ENCODE measurements at places on chromosomes 13 and 19.
A peak's percentile ranks its signal among the peaks of the same experiment; 100 is the strongest.

DNA sequence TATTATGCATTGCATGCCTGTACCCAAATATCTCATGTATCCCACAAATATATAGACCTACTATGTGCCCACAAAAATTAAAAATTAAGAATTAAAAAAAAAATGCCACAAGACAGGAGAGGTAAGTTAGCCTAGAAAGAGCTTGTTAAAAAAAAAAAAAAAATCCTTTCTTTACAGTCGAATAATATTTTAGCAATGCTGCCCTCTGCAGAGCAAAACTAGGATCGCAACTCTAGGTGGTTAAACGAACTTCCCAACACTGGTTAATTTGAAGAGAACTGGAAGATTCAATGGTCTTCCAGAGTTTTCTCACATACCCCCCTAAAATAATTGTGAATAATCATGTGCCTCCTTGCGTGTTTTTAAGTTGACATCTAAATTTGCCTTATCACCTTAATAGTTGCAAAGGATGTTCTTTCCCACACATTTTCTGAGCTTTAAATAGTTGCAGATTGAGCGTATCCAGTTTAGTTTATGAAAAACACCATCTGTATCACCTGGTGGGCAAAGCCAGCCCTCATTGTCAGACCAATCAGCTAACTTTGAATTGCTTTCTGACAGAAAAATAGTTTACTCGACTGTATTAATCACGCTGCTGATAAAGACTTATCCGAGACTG, 47.4 kb upstream of the RCBTB2 start:
- DNase-seq: peak; percentile 79

DNA sequence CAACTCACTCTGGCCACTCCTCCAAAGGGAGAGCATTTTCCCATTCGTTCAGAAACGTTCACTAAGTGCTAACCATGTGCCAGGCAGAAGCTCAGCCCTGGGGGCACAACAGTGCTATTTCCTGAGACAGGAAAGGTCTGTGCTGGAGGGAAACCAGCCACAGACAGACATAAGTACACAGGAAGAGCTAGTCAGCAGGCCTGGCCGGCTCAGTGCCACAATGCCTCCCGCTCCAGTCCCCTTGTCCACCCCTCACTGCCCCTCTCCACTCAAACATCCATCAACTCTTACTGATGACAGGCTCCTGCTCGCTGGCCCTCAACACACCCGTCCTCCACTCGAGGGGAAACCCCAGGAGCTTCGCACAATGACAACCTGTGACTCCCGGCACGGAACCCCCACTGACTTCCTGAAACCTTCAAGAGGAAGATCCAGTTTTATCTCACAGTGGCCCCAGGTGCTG, 11.3 kb upstream of the PLA2G4C start:
- no peak for DNase-seq

- DNase-seq: no peak
These were observed 33.4 kb downstream of the ALG5 start for GRCh38 chr13:36965767-36966166.

DNA sequence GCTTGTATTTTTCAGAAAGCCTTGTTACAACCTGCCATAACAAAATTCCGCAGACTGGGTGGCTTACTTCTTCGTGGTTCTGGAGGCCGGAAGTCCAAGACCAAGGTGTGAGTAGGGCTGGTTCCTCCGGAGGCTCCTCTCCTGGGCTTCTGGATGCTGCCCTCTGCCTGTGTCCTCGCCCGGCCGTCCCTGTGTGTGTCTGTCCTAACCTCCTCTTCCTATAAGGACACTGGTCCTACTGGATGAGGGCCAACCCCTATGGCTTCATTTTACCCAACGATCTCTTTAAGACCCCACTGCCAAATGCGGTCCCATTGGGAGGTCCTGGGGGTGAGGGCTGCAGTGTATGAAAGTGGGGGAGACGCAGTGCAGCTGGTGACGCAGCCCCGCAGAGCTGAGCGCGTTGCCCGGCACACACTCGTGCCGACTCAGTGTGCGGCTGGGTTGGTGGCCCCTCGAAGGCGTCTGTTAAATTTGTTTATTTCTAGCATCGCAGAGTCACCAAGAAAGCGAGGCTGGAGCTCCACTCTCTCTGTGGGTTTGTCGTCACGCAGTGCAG, 116.7 kb downstream of the SOX1 start:
- DNase-seq: no peak

- DNase-seq: no peak
These were observed 16.0 kb downstream of the PIP5K1C start for GRCh38 chr19:3684054-3684816.

- DNase-seq: no peak
These were observed 68.2 kb upstream of the PCDH9 start for GRCh38 chr13:67298297-67298696.

DNA sequence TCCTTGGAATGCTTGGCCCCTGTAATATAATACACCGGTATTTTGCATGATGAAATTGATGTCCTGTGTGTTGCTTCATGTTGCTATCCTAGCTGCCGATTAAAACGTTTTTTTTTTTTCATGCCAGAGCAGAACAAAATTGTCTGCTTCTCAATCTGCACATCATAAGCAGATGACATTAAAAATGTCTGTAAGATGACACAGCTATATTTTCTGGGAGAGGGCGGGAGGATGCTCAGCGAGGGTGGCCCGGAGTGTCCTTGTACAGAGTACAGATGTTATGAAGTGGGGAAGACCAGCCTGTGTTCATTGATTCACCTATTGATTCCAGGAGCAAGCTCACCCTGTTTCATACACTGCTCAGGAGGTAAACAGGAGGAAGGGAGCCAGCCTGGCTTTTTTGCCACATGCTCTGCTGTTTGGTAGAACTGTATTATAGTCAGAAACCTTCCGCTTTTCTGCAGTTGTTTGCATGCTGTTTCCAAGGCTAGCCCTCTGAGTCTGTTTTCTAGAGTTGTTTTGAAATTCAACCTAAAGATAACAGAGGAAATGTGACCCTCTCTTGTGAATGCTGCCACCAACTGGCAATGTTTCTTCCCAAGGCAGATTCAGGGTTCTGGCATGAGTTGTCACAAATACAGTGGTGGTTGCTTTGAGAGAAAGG, 4.7 kb upstream of the IRS2 start:
- no peak for DNase-seq

DNA sequence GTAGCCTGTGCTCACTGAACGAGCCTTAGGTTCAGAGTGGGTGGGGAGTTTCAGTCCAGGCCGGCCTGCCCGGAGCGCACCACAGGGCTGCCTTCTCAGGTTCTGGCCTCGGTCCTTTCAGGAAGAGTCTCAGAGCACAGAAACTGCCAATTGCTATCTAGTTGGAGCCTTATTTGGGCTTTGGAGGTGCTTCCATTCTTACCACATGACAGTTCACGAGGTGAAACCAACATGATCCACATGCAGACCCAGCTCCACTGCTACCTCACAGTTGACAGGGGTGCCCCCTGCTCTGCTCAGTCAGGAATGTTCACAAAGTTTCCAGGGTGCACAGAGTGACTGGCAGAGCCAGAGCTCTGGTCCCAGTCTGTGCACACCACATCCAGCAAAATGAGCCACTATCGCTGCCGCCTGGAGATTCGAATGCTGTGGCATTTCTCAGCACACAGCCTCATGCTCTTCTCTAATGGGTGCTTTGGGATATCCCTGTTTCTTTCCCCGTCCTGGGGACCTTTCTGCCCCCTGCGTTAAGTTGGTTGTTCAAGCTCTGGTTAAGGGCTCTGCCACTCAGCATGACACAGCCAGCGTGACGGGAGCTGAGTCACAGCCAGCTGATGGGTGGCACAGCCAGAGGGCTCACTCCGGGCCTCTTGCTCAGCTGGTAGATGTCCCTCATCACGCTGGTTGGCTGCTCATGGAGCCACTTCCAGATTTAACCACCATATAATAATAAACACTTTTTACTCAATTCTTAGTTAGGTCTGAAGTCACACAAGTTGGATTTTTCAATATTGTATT, 7.5 kb upstream of the SACS start:
- DNase-seq: no peak

DNA sequence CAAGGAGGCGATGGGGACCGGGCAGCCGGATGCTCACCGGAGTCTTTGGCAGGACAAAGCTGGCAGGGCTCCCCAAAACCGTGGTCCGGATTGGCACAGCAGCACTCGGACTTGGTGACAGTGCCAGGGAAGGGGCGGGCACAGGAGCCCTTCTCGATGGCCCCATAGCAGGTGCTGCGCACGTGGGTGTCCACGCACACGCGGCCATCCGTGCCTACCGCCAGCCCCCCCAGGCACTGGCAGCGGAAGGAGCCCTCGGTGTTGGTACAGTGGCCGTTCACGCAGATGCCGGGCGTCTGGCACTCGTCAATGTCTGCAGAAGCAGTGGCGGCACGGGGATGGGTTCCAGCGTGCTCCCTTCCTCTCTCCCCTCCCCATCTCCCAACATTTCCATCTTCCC, 17.9 kb downstream of the FBN3 start:
- no peak for DNase-seq

DNA sequence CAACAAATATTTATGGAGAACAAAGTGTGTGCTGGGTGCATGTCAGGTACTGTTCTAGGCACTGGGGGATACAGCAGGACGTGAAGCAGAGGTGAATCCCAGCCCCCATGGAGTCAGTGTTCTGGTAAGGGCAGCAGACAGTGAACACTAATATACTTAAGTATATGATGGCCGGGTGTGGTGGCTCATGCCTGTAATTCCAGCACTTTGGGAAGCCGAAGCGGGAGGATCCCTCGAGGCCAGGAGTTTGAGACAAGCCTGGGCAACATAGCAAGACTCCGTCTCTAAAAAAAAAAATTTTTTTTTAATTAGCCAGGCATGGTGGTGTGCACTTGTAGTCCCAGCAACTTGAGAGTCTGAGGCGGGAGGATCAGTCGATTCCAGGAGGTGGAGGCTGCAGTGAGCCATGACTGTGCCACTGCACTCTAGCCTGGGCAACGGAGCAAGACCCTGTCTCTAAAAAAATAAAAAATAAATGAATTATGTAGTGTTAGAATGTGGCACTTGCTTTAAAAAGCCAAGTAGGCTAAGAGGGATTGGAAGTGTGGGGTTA, 22.6 kb downstream of the CHST8 start:
- no peak for DNase-seq

DNA sequence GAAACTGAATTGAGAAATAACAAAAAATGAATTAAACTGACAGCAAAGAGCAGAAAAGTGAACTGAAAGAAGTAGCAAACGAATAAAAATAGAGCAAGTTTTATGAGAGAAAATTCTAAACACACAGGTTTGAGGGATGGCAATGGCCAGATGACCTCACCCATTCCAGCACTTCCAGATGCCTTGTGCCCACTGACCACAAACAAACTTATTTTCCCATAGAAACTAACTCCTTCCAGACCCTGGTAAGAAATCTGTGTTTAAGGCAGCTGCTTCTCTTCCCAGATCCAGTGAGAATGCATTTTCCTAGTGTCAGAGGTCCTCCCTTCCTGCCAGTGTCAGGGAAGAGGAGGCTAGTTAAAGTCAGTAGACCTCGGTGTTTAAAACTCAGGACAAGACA, 51.7 kb downstream of the RXFP2 start:
- no peak for DNase-seq

DNA sequence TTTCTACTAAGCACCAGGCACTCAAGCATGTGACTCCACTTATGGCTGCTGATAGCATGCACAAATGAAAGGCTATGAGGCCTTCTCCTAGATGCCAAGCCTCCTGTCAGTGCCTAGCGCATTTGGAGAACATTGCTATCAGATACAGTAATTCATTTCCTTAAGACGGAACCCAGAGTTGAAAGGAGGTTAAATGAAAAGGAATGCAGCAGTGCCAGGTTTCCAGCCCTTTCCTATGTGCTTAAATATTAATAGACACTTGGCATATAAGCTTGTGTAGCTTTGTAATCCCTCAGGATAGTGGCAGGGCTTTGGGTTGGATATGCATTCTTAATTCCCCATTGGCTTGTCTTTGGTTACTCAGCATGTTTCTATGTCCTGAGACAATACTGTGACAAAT, 140.1 kb upstream of the FRY start:
- DNase-seq: no peak

DNA sequence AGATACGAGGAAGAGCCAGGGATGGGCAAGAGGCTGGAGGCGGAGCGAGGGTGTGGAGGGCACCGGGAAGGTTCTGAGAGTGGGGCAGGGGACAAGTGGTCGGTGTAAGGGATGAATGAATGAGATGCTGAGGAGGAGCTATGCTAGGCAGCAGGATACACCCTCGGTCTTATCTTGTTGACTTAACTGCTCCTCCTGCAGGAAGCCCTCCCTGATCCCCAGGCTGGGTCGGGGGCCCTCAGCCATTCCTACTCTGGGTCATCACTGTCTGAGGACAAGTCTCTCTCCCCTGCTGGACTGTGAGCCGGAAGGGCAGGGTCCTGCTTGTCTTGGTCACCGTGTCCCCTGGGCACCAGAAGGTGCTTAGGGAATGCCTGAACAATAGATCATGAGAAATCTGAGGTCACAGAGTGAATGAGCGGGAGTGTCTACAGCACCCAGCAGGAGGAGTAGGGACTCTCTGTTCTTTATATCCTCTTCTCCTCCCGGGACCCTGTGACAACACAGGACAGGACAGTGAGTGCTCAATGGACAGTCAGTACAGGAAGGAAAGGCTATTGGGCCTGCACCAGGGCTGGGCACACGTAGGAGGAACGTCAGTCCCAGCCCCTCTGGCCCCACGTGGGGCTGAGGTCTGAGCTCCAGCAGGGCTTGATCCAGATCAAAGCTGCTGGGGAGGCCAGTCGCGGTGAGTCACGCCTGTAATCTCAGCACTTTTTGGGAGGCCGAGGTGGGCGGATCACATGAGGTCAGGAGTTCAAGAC, 6.5 kb downstream of the NKPD1 start:
- DNase-seq: no peak

GRCh38 chr13:96793404-96793755, 200.9 kb downstream of the OXGR1 start:
- DNase-seq: no peak

DNA sequence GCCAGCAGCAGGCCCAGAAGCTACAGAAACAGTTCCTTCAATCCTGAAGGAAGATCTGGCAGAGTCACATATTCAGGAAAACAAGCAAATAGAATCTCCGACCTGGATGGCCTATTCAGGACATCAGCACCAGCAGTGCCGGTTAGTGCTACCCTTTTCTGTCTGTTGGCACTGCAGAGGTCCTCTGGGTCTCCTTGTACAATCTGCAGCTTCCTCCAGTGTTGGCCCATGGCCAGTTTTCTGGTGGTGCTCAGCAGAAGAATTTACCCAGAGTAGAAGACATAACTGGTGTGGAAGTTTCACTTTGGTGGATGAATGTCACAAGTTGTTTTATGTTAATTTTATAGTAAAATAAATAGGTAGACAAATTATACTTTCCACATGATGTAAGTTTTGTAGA, 498.1 kb downstream of the COG6 start:
- DNase-seq: no peak

DNA sequence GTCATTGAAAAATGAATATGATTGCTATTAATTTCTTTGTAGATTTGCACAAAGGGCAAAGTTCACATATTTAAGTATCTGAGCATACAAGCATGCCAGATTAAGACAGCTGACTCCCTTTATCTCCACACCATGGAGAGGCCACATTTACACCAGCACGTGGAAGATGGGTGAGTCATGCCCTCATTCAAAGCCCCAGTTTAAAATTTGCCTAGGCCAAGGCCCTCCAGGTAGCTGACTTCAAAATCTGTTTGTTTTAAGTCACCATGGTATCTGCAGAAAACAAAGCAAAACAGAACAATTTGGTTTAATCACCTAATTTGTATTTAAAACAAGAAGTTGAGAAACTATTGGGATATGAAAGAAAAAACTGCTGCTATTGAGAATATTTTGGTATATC, 109.2 kb downstream of the ESD start:
- no peak for DNase-seq

All from tibial artery (tissue), 4 donors.